ENCODE measurements at places on chromosomes 3 and 15. TPM values are rescaled to one million over a fixed set of nuclear protein-coding genes. Genes with fewer than 3 reads are reported as not detected.

Gene SLC6A20
- 1.2 TPM for total RNA-seq

Gene RHOV
- 11.8 TPM for total RNA-seq

Gene REC114
- total RNA-seq = not detected

Gene TEX55
- not detected for total RNA-seq

Gene FOXB1
- not detected for total RNA-seq

Gene GPR160
- total RNA-seq = 1.3 TPM

Gene PLSCR2
- not detected for total RNA-seq

Gene GOLGA8M
- total RNA-seq = 0.10 TPM

Gene HYAL1
- 1.2 TPM for total RNA-seq

Gene RNU5B-1
- total RNA-seq = not detected

Gene KIF15
- 8.8 TPM for total RNA-seq

Gene CD96
- total RNA-seq = 0.10 TPM

Gene BCL2A1
- total RNA-seq = 8.1 TPM

Gene MINAR1
- total RNA-seq = 0.82 TPM

Gene FSTL1
- 799 TPM for total RNA-seq

Gene TRIM42
- not detected for total RNA-seq

Gene LRRK1
- total RNA-seq = 14.2 TPM

Gene PLA1A
- 0.31 TPM for total RNA-seq

Gene DRD3
- not detected for total RNA-seq

Gene ARL8B
- 53.1 TPM for total RNA-seq

Data from tongue (tissue), 3 donors.